ENCODE measurements at places on chromosomes 3 and 15.

DNA sequence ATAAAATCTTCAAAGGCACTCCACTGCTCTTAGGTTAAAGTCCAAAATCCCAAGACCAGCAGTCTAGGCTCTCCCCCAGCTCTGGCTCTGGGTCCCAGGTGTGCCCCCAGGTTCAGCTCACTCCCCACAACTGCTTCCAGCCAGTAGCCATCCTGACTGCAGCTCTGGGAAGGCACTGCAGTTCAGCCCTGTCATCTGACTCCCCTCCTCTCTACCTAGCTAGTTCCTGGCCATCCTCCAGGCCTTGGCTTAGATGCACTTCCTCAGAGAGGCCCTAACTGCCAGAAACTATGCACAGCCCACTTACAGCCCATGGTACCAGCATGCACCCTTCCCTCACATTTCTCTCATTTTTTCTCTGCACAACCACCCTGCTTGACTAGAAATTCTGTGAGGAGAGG, 25.5 kb downstream of the TBC1D2B start:
- no peak for DNase-seq

GRCh38 chr3:17187589-17188184, 302.9 kb downstream of the PLCL2 start:
- DNase-seq, result no peak

GRCh38 chr3:110664148-110664547, 407.5 kb upstream of the NECTIN3 start:
- DNase-seq, result peak; percentile 5

- DNase-seq, result no peak
These were observed 51.5 kb downstream of the ITGA11 start for GRCh38 chr15:68380456-68380855.

DNA sequence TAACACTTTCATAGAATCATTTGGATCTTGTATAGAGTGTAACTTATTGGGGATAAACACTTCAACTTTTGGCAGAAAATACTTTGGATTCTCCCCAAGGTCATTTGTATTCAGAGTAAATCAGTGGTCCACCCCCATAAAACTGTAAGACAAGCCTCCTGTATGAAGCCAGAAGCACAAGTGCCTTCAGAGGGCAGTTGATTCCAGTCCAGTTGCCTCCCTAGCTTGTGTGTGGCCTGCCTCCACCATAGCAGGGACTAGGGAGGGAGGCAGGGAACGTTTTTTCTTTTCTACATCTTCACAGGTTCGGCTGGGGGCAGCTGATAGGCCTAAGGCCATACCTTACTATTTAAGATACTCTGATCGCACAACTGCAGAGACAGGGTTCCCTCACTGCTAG, 11.6 kb downstream of the GORASP1 start:
- DNase-seq, result no peak

- DNase-seq, result no peak
These were observed 60.9 kb upstream of the TSC22D2 start for GRCh38 chr3:150346981-150347863.

GRCh38 chr3:79162653-79163052, 605.1 kb downstream of the ROBO1 start:
- DNase-seq, result no peak

GRCh38 chr3:66012711-66013110, 26.0 kb downstream of the MAGI1 start:
- DNase-seq, result no peak

GRCh38 chr15:31268911-31269784, 57.5 kb upstream of the KLF13 start:
- no peak for DNase-seq
